ENCODE measurements at places on chromosomes 7 and 10.

GRCh38 chr7:258476-259190 is 31.3 kb upstream of the FOXL3 start:
- no peak for DNase-seq

GRCh38 chr7:26594553-26594952 is 269.8 kb downstream of the SKAP2 start:
- no peak for DNase-seq

DNA sequence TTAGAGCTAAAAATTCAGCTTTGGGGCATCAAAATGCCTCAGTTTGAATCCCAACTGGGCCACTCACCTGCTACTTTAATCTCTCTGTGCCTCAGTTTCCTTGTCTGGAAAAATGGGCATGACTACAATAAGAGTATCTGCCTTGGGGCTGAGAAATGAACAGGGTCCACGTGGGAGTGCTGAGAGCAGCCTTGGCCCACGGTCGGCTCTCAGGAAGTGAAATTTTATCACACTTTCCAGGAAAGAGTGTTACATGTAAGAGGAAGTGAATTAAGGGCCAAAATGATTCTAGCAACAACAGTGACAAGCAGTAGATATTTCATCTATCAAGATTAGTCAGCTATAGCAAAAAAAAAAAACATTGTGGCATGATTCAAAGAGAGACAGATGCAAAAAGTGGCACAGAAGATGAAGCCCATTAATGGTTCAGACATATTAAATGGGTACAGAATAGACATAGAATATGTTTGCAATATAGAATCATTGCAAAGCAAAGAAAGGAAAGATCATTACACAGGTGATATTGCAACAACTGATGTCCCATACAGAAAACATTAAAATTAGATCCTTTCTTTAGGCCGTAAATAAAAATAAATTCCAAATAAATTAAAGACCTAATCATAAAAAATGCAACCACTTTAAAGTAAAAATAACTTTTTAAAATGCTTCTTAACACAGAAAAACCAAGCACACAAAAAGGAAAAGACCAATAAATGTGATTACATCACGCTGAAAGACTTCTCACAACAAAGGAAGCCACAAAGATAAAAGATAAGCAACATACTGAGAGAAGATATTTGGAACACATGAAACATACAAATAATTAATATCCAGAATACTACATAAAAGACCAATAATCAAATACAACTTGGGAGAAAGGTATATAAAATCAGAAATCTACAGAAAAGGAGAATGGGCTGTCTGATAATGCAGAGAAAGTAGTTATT is 4.3 kb downstream of the TMEM273 start:
- peak; percentile 75 for DNase-seq

DNA sequence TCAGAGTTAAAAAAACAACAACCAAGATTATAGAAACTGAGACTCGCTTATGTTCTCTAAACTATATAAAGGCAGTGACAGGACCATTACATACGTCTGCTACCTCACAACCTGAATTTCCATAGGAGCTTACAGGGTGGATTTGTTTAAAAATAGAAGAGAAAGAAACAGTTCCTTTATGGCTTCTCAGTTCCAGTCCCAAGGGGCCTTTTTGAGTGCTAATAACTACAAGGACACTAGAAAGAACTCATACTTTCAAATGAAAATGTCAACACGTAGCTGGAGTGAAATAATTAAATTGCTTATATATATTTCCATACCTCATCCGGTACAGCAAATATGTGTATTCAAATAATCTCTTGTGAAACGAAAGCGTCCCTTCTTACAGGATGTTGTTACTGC is 19.7 kb downstream of the TSPAN12 start:
- DNase-seq: no peak

GRCh38 chr10:3096149-3096548 is 28.8 kb downstream of the PFKP start:
- DNase-seq: no peak

- peak; percentile 49 for DNase-seq
Observed at GRCh38 chr7:150381785-150382122, 2.6 kb downstream of the ZNF775 start.

GRCh38 chr10:24722676-24723385 is 856 bp downstream of the ARHGAP21 start:
- peak; percentile 82 for DNase-seq

DNA sequence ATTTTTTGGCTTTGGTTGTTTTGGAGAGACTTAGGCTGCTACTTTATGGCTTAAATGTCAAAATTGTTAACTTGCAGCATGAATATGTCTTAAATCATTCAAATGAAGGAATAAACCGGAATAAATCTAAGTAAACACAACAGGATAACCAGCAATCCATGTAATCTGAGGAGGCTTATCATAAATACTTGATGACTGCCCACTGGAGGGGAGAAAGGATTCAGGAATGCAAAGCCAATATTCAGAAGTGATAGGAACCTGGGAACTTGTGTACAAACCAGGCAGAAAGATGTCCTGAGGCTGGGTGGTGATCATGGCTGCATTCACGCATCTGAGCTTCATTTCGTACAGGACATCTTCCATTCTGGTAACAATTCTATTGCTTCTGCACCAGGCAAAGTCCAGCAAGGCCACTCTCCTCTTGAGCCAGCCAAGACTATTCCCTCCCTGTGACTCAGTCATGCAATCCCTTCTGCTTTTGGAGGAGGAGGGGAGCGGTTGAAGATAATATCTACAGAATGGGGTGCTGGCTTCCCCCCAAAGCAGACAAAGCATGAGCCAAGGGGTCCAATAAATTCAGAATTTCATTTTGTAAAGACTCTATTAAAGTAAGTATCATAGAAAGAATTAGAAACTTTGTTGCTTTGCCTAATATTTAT is 374.5 kb downstream of the PHTF2 start:
- DNase-seq: no peak

DNA sequence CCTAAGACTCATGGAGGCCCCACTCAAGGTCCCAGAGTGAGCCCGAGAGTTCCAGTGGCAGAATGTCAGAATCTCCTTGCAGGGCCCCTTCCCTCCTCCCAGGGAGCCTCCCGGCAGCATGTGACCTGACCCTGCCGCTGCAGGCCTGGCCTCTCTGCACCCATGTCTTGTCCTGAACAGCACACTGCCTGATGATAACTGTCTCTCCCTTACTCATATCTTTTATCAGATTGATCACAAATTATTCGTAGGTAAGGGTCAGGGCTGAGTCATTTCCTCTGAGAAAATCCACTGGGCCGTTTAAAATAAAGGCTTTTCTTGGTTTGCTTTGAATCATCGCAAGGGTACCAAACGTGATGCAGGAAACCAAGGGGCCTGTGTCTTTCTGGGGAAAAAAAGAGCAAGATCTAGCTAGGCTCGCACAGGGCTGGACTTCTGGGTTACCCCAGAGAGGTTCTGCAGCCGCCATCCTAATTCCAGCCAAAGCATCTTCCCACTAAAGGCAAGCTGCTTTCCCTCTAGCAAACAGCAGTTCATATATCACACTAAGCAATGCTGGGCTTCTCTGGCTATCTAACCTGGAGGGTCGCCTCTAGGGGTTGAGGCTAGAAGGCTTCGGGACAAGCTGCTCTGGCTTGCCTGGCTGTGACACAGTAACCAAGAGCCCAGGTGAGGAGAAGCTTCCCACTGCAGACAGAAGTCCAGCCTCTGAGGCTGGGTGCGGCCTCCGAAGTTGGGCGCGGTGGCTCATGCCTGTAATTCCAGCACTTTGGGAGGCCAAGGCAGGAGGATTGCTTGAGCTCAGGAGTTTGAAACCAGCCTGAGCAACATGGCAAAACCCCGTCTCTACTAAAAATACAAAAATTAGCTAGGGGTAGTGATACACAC is 104.9 kb downstream of the SPDYE5 start:
- DNase-seq: peak; percentile 66

DNA sequence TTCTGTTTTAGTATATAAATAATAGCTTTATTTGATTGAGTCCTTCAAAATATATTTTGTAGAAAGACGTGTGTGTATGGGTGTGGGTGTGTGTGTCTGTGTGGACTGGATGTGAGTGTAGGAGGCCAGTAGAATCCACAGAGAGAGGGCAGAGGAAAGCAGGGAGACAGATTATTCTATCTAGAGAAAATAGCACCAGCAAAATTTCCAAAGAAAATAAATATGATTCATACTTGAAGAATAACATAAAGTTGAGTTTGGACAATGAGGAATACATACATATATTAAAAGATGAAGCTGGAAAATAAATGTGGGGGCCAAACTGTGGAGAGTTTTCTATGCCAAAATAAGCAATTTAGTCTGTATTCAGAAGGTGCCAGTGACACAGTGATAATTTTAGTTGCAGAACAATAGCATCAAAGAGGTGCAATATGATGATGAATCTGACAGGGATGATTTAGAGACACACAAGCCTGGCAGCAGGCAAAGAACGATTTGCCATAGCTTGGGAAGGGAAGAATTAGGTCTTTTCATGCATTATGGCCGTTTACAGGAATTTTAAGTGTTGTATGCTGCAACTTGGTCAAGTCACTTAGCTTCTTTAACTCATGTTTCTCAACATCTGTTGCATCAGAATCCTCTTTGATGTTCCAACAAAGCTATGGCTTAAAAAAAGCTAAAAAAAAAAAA is 121.3 kb downstream of the SEMA3A start:
- no peak for DNase-seq

GRCh38 chr10:43683451-43684291 is 35.0 kb upstream of the ZNF32 start:
- no peak for DNase-seq

DNA sequence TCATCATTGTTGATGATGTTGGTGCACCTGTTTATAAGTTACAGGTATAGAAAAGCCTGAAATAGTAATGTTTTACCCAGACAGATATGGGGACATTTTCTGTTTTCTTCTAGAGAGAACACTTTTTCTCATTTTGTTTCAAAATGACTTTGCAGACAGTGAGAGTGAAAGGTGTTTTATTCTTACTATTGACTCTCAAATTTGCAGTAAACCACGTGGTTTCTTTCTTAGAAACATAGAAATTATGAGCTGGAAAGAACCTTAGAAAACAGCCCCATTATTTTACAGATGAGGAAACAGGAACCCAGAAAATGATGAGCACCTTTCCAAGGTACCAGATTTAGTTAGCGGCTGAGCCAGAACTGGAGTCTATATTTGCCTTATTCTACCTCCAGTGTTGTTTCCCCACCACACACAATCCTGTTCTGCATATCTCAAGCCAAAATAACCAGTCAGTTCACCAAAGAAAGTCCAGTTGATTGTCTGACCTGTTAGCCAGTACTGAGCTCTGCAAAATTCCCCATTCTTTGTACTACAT is 138.9 kb upstream of the AHR start:
- DNase-seq: no peak

DNA sequence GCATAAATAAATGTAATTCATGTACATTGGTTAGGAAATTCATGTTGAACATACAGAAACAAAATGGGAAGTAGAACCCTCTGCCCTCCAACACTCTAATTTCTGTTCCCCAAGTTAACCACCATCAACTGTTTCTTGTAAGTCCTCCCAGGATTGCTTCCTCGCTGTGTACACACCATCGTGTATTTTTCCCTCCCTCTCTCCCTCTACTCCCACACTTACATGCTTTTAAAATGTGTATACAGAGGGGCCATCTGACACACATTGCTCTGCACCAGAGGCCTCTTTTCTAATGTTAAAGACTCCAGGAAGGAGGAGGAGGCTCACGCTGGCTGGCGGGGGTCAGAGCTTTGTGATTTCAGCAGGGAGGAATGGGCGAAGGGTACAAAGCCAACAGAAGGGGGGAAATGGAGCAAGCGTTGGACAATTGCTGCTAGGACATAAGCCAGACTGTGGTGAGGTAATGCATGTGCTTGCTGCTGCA is 1.9 kb upstream of the EPHA1 start:
- no peak for DNase-seq

DNA sequence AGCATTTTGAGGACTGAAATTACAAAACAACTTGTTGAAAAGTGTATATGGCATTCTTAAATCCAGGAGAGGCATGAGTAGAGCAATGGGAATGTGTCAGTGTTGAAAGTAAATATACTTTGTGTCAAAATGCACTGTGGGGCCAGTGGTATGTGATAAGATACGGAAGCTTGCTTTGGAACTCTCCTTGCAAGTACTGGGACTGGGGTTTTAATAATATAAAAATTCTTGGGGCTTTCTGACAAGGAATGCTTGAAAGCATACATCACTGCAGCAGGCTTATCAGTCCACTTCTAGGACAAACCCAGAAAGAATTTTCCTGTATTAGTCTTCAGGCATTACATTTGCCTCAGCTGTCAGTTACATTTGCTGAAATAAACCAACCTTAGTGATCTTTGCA is 472.8 kb upstream of the FZD8 start:
- no peak for DNase-seq

DNA sequence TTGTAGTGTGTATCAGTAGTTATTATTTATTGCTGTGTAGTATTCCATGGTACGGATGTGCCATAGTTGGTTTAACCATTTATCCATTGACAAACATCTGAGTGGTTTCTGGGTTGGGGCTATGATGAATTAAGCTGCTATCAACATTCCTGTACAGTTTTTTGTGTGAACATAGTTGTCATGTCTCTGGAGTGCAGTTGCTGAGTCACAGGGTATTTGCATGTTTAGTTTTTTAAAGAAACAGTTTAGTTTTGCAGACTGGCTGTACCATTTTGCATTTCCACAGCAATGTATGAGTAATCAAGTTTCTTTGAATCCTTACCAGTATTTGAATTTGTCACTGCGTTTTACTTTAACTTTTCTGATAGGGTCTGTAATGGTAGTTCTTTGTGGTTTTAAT is 516.7 kb upstream of the CELF2 start:
- DNase-seq: no peak

DNA sequence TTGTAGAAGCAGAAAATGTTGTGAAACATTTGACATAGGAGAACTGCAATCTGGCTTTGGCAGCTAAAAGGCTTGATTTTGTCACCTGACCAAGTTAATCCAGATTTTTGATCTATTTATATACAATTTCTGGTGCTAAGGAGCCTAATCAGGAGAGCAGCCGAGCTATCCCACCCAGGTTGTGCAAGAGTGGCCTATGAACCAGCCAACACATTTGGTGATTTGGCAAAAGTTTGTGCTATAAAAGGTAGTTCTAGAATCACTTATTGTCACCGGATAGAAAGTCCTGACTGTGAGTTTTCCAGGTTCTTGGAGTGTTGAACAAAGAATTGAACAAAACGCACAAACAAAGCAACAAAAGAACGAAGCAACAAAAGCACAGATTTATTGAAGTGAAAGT is 1.4 kb upstream of the SPAM1 start:
- DNase-seq: no peak

DNA sequence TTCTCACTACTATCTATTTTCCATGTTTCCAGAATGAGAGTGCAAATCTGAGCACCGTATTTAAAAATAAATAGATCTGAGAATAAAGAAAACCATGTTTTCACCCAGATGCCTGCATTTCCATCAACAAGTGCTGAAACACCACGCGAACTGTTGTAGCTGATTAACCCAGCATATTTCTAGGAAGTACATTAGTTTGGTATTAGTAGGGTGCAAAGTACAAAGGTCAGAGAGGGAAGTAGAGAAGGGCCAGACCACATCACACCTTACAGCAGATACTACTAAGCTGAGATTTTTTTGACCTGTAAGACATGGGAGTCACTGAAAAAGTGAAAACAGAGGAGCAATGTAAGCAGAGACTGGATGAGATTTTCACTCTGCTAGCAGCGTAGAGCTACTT is 181.3 kb downstream of the IMMP2L start:
- DNase-seq: no peak
